ENCODE measurements at places on chromosomes 4 and X.

DNA sequence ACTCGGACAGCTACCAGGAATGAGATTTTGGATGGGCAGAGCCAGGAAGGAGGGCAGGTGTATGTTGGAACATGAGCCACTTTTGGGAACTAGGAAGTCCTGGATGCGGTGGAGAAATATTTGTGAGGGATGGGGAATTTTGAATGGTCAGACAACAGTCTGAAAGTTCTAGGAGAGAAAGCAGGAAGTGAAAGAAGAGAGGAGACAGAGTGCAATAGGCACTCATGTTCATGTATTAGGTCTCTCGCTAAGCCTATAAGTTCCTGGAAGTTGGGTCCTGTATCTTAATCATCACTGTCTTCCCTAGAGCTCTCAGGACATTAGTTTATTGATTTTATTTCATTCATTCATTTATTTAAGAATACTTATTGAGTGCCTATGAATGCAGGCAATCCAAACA lies 65.7 kb upstream of the CITED1 start:
- DNase-seq: no peak

GRCh38 chr4:182145334-182145905 lies 97.8 kb upstream of the TENM3 start:
- DNase-seq: no peak

GRCh38 chr4:101065935-101066485 lies 281.3 kb downstream of the PPP3CA start:
- no peak for DNase-seq

GRCh38 chr4:128827296-128827695 lies 17.8 kb downstream of the JADE1 start:
- DNase-seq: no peak

DNA sequence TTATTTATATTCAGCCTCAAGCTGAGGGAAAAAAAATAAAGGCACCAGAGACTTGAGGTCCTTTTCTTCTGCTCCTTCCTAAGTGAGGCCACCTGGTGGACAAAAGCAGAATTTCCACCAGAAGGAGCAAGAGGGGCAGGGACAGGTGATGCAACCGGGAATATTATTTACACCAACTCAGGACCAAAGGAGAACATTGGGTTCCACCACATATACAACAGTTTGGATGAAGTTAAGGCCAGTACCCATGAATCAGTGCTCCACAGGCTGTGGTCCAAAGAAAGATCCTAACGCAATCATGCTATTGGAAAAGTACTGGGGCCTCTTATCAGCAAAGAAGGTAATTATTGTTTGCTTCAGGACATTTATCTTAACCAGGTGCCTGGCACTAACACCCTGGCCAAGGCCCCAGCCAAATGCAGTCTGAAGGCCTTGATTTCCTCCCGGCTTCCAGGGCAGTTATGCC lies 57.4 kb downstream of the TSC22D3 start:
- no peak for DNase-seq

GRCh38 chr4:162874748-162875147 lies 291.9 kb downstream of the NAF1 start:
- DNase-seq: no peak

DNA sequence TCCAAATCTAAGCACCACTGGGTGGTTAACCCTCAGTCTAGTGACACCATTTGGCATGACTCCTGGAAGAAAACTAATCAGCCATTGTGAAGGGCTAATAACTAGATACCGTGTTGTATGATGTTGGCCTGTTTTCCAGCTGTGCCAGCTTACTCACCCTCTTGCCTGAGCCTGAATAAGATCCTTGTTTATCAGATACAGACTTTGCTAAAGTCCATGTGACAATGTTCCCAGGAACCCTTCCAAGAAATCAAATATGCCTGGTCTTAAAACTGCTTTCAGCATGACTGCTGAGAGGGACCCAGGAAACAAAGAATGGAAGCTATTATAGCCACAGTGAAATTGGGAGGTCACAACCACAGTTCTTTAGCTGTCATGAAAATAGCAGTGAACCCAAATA lies 640.8 kb upstream of the INTU start:
- no peak for DNase-seq

DNA sequence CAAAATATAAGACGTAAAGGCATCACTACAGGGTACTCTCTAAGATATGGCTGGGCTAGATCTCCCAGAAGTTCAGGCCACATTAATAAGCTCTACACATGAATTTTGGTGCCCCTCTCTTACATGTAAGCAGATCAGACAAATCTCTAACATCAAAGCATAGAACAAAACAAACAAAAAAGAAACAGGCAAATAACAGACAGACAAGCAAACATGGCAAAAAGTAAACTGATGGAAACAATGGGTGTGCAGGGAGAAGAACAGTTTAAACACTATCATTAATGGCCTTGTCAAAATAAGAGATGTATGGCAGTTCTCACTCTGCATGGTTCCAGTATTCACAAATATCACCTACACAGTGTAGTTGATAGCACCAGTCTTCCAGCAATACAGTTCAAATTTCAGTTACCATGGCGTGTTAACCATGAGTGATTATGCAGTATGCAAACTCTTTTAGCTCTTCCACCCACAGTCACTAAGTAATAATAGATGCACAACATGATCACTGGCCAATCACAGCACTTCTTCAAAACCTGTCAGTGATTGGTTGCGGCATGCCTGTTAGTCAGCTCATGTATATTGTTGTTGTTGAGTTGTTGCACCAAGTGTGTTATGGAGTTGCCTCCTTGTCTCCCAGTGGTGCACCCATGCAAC lies 110.7 kb upstream of the TLR3 start:
- DNase-seq: no peak

DNA sequence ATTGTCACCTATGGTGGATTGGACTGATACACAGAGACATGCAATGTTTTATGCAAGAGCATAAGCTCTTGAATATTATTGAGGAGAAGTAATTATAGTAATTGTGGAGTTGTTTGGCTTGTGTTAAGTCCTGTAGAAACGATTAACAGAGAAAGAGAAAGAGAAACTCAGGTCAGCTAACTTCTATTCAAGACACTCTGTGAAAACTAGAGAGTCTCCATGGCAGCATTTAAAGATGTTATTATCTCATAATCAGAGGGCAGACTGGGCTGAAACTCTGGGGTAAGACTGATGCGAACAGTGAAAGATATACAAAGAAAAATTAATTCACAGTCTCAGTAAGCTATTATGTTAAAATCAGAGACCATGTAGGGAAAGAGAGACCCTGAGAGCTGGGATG lies 625.7 kb downstream of the FAT4 start:
- DNase-seq: no peak

DNA sequence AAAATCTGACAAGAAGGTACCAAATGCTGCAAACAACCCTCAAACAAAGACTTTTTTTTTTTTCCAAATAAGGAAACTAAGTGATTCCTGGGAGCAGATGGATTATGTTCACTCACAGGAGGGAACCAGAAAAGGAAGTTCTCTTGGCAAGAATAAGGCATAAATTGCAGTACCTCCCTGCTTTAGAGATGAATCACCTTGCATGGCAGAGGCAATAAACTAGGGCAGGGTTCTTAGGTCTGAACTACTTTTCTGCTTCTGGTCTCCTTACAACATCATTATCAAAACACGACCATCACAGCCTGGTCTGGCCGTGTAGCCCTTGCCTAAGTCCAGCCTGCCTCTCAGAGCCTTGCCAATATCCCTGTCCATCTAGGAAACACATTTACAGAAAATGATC lies 6.3 kb downstream of the TMEM31 start:
- DNase-seq: no peak

DNA sequence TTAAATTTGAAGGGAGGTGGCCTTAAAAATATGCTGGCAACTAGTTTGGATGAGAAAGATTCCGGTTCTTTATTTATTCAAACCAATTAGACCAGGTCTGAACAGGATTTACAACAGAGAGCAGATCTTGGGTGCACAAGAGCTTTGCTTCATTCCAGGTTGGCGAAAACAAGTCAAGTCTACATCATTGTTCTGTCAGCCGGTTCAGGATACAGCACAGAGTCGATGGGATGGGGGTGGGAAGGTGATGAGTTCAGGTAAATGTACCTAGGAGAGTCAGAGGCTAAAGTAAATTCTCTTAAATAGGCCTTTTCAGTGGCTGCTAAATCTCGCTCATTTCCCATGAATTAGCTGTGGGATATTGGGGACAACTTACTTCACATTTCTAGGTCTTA lies 882 bp upstream of the STIM2 start:
- DNase-seq: no peak

DNA sequence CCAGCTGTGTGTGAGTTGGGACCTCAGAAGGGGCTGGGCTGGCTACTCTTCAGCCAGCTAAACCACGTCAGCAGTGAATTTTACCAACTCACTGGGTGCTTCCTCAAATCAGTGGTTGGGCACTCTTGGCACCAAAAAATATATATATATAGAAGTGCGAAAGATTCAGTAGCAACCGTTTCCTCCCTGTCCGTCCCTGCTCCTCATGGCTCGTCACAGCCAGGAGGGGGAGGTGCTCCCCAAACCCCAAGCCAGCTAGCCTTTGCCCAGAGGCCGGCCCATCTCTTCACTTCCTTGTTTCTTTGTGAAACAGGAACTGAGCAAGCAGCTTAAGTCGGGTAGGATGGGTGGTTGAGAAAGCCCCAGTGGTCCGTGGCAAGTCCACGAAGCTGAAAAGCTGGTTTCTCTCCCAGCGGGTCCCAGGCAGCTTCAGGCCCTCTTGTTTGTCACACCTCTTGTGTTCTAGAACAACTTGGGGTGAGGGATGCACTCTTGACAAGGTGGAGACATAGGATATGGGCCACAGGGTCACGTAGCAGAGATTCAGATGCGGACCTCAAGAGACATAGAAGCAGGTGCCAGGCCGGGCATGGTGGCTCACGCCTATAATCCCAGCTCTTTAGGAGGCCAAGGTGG lies 6.8 kb upstream of the SASH3 start:
- DNase-seq: peak; percentile 79

- DNase-seq: no peak
Measured at GRCh38 chr4:44118971-44119680, 329.5 kb downstream of the KCTD8 start.

DNA sequence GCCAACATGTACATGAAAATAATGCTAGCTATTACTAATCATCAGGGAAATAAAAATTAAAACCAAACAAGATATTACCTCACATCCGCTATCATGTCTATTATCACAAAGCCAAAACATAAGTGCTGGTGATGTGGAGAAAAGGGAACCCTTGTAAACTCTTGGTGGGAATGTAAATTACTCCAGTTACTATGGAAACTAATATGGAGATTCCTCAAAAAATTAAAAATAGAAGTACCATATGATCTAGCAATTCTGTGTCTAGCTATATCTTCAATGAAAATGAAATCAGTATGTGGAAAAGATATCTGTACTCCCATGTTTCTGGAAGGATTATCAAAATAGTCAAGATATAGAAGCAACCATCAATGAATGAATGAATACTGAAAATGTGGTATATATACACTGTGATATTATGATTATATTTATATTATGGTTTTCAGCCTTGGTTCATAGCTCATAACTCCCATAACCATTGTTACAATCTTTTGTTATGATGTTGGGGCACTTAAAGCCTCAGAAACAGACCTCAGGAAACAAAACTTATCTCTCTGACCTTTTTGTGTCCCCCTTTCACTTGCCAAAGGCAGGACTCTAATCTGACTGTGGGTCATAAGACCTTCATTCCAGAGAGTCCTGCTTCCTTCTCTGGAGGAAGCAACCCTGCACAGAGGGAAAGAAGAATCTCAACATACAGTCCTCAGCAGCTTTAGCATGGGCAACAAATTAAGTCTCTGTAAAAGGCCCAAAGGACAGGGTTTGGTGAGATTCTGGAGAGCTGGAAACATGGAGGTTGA lies 933.2 kb downstream of the ADGRL3 start:
- DNase-seq: no peak

DNA sequence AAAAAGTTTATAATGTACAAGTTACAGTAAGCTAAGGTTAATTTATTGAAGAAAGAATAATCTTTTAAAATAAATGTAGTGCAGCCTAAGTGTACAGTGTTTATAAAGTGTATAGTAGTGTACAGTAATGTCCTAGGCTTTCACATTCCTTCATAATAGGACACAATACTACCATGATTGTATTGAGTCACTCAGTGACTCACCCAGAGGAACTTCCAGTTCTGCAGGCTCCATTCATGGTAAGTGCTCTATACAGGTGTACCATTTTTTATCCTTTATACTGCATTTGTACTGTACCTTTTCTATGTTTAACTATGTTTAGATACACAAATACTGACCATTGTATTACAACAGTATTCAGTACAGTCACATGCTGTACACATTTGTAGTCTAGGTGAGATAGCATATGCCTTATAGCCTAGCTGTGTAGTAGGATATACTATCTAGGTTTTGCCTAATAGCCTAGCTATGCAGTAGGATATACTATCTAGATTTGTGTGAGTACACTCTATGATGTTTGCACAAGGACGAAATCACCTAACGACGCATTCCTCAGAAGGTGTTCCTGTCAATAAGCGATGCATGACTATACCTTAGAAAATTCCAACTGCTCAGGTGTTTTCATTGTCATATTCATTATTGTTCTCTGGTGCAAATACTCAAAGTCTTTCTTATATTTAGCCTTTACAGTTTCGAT lies 5.5 kb upstream of the TMEM255A start:
- no peak for DNase-seq

DNA sequence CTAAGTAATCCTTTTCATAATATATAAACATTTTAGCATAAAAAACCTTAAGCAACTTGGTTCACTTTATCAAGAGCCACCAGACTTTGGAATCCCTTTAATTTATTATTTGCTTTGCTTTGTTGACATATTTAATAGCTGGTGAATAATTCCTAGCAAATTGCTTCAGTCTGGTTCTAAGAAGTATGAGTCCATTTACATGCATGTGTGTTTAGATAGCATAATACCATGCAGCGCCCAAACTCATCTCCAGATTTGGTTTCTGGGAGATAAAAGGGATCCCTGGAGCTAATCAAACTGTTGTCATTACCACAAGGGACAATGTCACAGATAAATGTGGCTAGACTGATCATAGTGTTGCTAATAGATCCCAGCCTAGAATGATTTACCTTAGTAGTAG lies 111.8 kb downstream of the TMEM144 start:
- DNase-seq: no peak

DNA sequence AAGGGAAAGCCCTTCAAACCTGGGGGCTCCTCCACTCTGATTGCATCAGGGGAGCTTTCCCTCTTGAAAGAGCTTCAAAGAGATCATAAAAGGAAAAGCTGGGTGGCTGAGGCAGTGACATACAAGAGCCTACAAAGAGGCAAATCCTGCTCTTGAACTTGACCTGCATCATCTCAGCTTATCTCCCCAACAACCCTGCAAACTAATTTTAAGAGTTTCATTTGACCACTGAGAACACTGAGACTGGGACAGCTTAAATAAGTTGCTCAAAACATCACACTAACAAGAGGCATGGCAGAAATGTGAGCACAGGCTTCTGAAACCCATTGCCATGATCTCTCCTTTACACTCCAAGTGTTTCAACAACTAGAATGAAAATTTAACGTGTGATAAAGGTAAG lies 101.6 kb upstream of the PPARGC1A start:
- DNase-seq: no peak

- no peak for DNase-seq
Measured at GRCh38 chrX:2910109-2910508, 19.0 kb downstream of the ARSD start.

- no peak for DNase-seq
Measured at GRCh38 chrX:10582215-10582733, 38.1 kb downstream of the MID1 start.
